Hepatocyte (in vitro differentiated cells): ENCODE measurements at places on chromosomes 12 and 14. TPM values are rescaled to one million over a fixed set of nuclear protein-coding genes. Genes with fewer than 3 reads are reported as not detected.

Gene AMN
- 157 and 169 TPM in 2 replicates for total RNA-seq

Gene SOAT2
- 18.9 and 21.8 TPM in 2 replicates for total RNA-seq

Gene AKAP6
- 1.6 and 2.1 TPM in 2 replicates for total RNA-seq

DNA sequence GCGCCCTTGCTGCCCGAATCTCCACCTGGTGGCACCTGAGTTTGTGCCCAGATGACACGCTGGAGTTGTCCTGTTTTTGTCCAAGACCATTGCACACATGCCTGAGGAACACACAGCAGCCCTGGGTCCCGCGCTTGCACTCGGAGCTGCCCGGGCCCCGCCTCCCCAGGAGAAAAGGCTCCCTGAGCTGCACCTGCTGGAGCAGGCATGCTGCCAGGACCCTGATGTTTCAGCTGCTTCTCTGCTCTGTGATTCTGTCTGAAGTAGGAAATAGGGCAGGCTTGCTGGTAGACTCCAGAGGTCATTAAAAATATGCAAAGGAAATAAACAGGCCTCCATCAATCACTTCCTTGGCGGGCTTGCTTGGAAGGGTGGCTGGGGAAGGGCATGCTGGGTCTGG, 271.6 kb downstream of the CACNA1C start:
- DNase-seq: no peak

DNA sequence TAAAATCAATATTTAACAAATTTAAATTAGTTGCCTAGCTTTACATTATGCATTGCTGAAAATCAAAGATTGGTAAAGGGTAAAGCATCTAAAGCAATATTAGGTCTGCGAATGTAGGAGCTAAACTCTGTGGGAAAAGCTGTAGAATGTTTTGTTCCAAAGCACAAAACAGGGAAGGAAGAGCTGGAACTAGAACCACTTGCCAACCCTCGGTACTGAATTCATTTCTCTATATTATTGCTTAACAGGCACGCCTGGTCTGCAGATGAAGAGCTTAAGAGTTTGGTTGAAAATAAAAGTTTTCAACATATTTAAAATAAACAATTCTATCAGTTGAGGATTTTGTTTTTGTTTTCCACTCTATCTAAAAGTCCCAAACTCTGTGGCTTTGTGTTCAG, 1252.8 kb upstream of the SEL1L start:
- no peak for DNase-seq

DNA sequence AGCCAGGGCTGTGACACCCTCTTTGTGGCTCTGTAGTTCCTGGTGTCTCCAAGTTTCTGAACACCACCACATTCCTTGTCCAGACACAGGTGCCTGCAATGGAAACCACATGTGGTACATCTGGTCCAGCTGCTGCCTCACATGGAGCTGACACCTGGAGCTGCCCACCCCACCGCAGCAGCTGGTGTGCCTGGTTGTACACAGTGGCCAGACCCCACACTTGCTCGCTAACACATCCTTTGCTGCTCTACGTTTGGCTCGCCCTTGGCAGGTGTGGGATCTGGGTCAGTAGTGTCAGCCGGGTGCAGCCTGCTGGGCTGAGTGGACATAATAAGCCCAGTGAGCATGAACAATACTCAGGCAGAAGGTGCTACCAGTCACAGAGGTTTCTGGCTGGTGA, 198.9 kb downstream of the ADGRD1 start:
- DNase-seq: no peak

Gene TOMM20L
- total RNA-seq: not detected in 2 replicates

GRCh38 chr14:102375119-102375518, 12.4 kb downstream of the TECPR2 start:
- DNase-seq: no peak

Gene FAM90A1
- total RNA-seq: not detected in 2 replicates

Gene CDH24
- 6.7 and 6.9 TPM in 2 replicates for total RNA-seq

- no peak for DNase-seq
These were observed 445.6 kb downstream of the GLT1D1 start for GRCh38 chr12:129298921-129299320.

GRCh38 chr14:51834240-51834639, 26.2 kb upstream of the GNG2 start:
- no peak for DNase-seq

- no peak for DNase-seq
These were observed 49.9 kb upstream of the TBX3 start for GRCh38 chr12:114733919-114734318.
